Placental epithelial cell (primary cell): ENCODE measurements at places on chromosomes 5 and 9. TPM values are rescaled to one million over a fixed set of nuclear protein-coding genes. Genes with fewer than 3 reads are reported as not detected.

CD14 gene
- 0.33 TPM in 1 of 2 replicates, not detected in the other for total RNA-seq

ADGRD2 gene
- not detected in 2 replicates for total RNA-seq

BAAT gene
- total RNA-seq, result not detected in 2 replicates

POLR1E gene
- total RNA-seq, result 19.2 and 33.0 TPM in 2 replicates

FST gene
- 9.4 and 26.6 TPM in 2 replicates for total RNA-seq
